IMR-90 (cell line): ENCODE measurements at places on chromosomes 7 and 10. TPM values are rescaled to one million over a fixed set of nuclear protein-coding genes. Genes with fewer than 3 reads are reported as not detected.

NUP205 gene
- total RNA-seq: 81.7 and 84.6 TPM in 2 replicates

HMX2 gene
- not detected in 2 replicates for total RNA-seq

SPDYE2B gene
- not detected in 2 replicates for total RNA-seq

PNLIPRP2 gene
- total RNA-seq: not detected in 2 replicates

PIK3AP1 gene
- total RNA-seq: under 0.01 and 0.28 TPM in 2 replicates

CTBP2 gene
- 74.2 and 81.0 TPM in 2 replicates for total RNA-seq

GFRA1 gene
- total RNA-seq: 8.6 and 9.1 TPM in 2 replicates

CAPZA2 gene
- 133 and 229 TPM in 2 replicates for total RNA-seq

TASOR2 gene
- total RNA-seq: 53.6 and 64.7 TPM in 2 replicates
